ENCODE measurements at places on chromosomes 7 and 10.

GRCh38 chr7:36653008-36653662 lies 71.2 kb downstream of the AOAH start:
- DNase-seq, result no peak

- DNase-seq, result no peak
These were observed 49.9 kb downstream of the PTEN start for GRCh38 chr10:87913156-87913921.

- no peak for DNase-seq
These were observed 163.3 kb upstream of the GLI3 start for GRCh38 chr7:42400211-42400772.

DNA sequence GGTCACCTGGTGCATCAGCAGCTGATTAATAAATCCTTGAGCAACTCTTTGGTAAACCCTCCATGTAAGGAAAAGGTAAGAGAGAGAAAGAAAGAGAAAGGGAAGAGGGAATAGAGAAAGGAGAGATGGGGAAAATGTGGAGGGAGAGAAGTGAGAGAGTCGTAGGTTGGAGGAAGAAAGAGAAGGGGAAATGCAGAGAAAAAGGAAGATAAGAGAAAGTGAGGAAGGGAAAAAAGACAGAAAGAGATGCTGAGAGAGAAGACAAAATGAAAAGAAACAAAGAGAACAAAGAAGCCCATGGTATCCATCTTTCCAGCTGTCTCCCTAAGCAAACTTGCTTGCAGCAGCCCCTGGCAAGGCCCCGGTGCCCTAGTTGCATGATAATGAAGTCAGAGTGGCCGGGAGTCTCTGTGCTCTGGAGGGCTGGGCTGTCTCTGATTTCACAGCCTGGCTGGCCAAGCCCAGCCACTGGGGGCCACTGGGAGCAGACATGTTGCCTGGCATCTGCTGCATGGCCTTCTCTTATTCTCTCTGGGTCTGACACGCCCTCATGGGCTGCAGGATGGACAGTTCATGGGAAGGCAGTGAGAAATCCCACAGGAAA lies 48.4 kb downstream of the PRR15 start:
- no peak for DNase-seq

GRCh38 chr10:70462349-70462984 lies 16.1 kb upstream of the PALD1 start:
- DNase-seq, result no peak
